ENCODE measurements at places on chromosomes 6 and 20.

- DNase-seq, result no peak
These were observed 164.5 kb downstream of the UNC5CL start for GRCh38 chr6:40874495-40874894.

DNA sequence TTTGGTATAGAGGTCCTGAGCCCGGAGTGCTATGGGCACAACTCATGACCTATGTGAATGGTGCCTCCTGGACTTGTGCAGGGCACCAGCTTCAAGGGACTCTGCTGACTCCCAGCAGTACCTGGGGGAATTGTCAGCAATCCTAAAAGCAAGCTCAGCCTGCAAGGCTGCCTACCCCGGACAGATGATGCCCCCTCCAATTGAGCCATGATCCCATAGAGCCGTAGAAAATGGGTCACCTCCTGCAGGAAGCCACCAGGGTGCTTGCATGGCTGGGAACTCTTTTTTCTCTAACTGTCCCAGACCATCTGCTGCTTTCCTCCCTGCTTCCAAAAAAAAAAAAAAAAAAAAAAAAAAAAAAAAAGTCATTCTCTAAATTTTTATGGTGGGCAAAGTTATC lies 12.9 kb upstream of the PRND start:
- DNase-seq, result no peak

- DNase-seq, result no peak
These were observed 186.2 kb downstream of the GPX5 start for GRCh38 chr6:28711788-28712341.

- DNase-seq, result no peak
These were observed 205.2 kb downstream of the FARS2 start for GRCh38 chr6:5466281-5467136.

- DNase-seq, result no peak
These were observed 9.9 kb downstream of the TFAP2A start for GRCh38 chr6:10404799-10405512.

DNA sequence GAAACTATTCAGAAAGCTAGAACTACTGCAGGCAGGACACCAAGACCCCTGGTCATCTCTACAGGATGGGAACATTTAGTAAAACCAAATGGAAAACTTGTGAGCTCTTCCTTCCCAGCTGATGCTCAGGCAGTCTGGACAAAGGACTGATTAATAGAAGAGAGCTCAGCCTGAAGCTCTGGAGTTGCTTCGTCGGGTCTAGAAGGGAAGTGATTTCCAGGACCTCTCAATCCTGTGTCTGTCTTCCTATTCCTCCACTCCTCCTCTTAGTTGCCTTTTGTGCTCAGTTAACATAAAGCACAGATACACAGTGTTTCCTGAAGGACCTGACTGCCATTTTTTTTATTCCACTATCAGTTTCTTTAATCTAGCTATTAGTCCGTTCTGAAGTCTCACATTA lies 54.2 kb downstream of the SLC35F1 start:
- DNase-seq, result no peak

- no peak for DNase-seq
These were observed 2.2 kb downstream of the CCN2 start for GRCh38 chr6:131948692-131949619.

DNA sequence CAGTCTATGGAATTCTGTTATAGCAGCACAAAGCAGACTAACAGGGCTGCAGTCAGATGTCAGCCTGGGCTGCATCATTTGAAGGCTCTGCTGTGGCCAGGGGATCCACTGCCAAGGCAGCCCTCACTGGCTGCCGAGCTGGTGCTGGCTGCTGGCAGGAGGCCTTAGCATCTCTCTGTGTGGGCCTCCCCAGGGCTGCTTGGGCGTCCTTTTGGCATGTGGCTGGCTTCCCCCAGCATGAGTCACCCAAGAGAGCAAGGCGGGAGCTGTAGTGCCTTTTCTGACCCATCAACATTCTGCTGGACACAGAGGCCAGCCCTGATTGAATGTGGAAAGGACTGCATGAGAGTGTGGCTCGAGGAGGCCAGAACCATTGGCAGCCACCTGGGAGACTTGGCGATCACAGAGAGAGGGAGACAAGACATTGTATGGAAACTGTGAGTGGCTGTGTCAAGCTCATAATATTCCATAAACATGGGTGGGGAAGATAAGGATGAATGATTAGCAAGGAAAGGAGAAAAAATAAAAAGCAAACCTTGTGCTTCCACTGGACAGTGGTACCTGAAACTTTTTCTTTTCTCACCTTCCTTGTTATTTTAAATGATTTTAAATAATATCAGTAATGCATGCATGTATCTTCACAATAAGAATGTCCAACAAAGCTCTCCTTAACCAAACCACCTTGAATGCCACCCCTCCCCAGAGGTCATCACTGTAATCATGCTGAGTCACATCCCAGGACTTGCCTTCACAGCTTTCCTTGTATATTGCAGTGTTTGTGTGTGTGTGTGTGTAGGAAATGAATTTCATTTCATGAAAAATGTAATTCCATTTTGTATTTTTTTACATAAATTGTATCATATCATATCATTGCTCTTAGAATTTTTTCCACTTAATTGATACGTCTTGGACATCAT lies 55.0 kb upstream of the VSX1 start:
- DNase-seq, result no peak

DNA sequence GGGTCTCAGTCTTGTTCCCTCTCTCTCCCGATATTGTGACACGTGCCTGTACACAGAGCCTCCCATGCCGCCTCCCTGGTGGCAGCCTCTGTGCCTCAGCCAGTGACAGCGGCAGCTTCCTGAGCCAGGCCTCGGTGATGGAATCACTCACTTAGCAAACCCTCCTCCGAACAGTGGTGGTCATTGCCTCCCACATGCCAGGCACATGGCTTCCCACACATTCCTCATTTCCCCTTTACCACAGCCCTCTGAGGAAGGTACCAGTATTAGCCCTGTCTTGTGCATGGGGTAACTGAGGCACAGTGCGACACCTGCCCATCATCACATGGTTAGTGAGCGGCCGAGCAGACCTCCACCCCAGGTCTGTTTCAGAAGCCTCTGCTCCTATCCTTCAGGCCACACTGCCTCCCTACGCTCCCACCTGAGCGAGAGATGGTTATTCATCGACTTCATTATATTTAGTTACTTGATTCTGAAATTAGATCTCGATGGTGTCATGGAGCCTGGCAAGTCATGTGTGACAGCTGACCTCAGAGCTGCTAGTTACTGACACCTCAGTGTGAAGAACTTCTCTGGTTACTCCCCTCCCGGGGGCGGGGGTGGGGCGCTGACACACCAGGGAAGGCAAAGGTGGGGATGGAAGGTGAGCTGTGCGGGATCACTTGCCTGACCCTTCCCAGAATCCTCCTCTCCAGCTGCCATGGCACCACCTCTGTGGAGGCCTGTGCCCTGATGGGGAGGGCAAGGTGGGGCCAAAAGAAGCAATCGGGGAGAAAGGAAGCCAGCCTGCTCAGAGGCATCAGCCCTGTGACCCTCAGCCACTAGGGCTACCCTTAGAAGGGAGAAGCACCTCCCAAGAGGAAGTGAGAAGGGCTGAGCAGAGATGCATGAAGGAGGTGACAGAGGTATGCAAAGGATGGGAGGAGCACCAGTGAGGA lies 17.9 kb downstream of the MDGA1 start:
- DNase-seq, result no peak

DNA sequence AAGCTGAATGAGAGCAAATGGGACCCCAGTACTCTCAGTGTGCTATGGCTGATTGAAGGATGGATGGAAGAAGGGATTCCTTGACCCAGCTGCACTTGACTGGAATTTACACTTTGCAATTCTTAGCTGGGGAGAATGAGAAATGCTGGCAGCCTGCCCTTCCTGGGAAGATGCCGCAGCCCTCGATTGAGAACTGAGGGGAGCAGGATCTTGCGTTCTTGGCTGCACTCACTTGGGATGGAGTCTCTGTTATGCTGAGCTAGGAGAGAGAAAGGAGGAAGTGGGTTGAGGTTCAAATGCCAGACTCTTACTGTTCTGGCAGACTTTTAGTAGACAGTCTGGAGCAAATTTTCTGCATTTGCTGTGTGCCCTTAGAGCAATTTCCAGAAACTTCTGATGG lies 221.2 kb downstream of the FNDC1 start:
- DNase-seq, result no peak

DNA sequence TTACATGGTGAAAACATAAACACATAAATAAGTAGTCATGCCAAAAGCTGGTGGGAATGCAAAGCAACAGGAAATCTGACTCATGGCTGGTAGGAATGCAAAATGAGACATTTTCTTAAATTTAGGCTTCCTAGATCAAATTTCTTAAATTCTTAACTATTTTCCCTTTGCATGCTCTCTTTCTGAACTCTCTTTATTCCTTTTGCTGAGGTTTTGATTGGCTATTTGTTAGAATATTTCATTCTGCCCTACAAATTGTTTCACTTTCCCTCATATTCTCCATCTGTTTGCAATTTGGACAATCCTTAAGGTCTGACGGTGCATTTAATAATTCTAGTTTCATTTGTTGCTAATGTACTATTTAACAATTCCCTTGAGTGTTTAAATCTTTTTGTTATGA lies 437.5 kb upstream of the RGS17 start:
- no peak for DNase-seq

DNA sequence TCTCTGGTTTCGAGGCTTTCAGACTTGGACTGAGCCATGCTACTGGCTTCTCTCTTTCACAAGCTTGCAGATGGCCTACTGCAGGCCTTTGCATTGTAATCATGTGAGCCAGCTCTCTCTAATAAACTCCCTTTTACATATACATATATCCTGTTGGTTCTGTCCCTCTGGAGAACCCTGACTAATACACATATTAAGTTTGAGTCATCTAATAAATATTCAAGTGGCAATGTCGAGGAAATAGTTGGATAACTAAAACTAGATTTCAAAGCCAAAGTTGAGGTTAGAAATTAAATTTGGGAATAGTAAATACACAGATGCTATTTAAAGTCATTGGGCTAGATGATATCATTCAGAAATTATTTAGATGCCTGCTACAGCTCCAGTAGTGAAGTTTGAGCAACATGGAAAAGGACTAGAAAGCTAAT lies 1343.4 kb downstream of the GRIK2 start:
- no peak for DNase-seq

DNA sequence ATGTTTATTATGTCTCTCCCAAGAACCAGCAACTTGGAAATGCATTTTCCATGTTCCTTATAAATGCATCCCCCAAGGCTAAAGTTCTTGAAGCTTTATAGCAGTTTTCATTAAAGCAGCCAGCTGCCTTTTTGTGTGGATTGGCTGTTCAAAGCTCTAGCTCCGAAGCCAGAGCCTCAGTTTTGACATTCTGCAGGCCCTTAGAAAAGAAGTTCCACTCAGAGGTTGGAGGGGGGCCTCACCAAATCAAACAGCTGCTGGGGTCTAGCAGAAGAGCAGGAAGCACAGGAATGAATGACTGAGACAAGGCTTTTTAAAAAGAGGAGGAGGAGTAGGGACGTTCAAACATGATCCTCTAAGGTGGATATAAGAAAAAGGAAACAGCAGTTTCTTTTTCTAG lies 4.2 kb upstream of the POU3F2 start:
- DNase-seq, result no peak

DNA sequence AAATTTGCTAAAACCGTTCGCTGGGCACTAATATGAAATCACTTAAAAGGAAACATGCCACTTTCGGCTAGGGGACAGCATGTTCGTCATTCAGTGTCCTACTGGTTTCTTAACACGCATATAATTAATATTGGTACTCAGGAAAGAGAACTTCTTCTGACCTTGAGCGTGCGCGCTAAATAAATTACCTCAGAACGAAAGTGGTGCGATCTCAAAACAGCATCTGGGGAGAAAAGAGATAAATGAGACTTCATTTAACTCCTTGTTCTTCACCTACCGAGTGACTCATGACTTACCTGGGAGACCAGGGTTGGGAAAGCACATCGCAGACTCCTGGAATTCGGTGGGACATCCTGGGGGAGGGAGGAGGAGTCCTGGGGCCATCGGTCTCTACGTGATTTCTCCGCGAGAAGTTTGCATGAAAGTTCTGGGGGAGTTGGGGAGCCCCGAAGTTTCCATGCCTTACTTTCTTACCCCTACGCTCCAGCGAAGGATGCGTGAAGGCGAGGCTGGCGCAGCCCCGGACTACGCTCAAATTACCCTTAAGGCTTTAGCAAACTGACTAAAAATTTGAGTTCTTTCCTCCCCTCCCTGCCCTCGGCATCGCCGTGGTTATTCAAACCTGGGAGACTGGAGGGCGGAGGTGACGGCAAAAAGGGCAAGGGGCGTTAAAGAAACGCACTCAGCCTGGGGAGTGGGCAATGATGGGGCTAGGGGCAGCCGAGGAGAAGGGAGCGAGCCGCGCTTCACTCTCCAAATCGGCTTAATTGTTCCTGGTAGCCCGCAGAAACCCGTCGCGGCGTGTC lies 1.1 kb upstream of the BEND6 start:
- DNase-seq, result no peak

DNA sequence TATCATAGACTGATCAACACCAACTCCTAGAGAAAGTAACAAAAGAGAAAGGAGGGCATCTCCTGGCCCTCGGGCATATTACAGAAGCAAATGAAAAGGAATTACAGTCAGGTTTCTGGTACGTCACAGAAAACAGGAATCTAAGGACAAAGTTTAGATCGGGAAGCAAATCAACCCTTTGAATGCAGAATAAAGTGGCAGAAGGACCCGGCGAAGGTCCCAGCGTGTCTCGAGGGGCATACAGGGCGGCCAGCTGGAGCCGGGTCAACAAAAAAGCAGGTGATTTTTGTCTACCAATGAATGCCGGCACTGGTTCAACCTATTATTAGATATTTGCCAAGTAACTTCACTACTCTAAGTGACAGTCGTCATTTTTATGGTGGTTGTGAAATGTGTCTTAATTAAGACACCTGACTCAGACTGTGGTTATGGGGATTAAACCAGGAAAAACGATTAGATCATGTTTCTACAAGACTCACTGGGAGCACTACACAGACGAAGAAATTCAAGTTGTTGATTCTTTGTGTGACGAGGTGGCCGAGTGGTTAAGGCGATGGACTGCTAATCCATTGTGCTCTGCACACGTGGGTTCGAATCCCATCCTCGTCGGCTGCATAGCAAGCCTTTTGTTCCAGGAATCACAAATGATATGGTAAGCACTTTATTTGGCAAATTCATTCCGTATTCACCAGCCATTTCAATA lies 12.4 kb upstream of the ZSCAN9 start:
- DNase-seq, result peak; percentile 20

- no peak for DNase-seq
These were observed 21.3 kb downstream of the KCNG1 start for GRCh38 chr20:51001430-51002265.

DNA sequence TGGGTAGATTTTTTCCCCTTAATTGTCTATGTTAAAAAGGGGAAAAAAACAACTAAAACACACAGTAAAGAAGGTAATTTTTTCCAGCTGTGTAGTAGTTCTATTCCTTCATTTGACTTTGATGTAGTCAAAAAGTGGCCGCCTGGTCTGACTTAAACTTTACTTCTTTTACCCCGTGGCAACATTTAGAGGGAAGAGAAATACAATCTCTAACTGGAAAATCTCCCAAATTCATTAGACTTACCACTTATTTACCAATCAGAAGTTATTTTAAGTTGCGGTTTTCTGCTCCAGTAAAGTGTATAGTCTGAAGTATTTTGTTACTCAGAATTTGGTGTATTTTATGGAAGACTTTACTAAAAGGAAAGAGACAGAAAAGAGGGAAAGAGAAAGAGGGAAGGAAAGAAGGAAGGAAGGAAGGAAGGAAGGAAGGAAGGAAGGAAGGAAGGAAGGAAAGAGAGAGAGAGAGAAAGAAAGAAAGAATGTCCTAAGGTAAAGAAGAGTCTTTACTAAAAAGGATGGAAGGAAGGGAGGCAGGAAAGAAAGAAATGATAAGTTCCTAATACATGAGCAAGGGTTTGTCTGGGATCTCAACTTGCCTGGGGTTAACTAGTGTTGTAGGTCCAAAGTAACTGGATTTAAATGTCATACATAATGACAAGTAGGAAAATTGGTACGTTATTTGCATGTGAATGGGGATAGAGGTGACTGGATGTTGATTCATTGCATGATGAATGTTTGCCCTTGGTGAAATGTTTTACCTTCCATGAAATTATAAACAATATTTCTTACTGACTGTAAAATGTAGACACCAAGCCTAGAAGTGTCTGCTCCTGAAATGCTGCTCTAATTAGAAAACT lies 135.1 kb downstream of the SAMD5 start:
- DNase-seq, result no peak
